ENCODE measurements at places on chromosomes 7 and 10.

- DNase-seq, result no peak
Observed at GRCh38 chr10:125592897-125593296, 90.1 kb downstream of the TEX36 start.

DNA sequence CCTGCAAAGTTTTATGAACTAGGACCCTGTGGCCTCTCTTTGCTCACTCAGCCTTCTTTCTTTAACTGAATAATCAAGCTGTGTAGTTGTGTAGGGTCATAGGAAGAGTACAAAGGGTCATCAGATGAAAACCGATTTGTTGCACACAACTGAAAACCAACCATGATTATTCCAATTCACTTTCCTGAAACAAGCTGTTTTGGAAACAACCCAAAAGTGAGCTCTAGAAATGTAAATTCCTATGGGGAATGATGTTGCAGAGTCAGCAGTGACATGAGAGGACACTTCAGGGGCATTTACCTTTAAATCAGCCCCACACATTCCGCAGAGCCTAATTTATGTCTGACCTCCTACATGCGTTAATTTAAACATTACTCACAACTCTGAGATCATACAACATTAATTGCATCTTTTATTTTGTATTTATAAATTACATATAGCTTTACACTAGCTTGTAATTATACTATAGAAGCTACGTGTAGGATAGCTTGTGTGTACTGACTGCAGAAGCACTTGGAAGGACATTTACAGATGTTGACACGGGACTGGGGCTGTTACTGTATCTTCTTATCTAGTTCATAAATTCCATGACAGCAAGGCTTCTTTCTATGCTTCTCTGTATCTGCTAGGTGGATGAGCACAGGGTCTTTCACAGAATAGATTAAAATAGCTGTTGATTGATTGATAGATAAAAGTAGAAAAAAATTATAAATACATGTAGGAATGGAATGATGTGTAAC lies 139.9 kb upstream of the AKR1E2 start:
- DNase-seq, result no peak

DNA sequence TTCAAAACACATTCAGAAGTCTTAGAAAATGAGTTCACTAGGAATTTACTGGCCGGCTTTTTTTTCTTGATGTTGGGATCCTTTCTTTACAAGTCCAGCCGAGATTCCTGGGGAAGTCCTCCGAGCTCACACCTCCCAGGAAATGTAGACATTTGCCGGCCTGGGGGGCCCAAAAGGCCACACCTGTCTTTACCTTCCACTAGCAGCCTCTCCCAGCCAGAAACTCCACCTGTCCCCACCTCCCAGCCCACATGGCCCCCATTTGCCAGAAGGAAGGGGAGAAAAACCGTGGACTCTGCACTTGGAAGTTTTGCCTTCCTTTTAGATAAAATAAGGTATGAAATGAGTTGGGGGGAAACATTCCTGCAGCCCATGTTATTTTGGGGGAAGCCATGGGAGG lies 27.6 kb upstream of the EMX2 start:
- no peak for DNase-seq

DNA sequence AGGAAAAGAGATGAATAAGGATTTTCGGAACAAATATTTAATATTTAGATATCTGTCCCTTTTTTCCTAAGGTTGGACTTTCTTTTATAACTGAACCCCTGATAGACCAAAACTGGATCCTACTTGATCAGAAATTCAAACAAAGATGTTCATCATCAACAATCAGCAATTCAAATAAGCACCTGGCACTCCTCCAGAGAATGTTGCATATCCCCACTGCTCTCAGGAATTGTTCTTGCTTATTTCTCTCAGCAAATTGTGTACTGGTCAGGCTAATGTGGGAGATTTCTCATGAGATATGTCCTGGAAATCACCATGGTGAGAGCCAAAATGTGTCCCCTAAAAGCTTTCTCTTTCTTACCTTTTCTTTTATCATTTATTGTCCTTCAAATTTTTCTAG lies 40.3 kb upstream of the LHFPL3 start:
- DNase-seq, result no peak

DNA sequence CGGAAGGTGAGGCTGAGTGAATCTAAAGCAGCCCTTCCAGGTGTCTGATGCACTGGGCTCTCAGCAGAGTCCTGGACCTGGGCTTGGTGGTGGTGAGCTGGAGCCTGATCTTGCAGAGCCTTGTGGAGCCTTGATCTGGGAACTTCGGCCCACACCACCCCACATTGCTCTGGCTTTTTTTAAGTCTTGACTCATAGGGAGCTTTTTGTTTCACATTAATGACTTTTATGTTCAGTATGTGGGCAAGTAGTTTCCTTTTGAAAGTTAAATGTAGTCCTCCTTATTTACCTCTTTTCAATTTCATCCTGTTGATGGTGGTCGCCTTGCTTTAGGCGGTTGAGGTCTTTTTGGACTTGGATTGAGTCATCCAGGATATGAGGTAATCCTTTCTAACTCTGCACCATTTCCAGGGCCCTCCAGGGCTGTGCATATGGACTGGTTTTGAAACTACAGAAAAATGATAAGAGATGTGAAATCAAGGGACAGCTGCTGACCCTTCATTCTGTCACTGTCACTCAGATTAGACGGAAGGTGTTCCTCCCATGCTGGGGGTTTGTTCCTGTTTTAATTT lies 2.9 kb upstream of the NRAP start:
- no peak for DNase-seq

DNA sequence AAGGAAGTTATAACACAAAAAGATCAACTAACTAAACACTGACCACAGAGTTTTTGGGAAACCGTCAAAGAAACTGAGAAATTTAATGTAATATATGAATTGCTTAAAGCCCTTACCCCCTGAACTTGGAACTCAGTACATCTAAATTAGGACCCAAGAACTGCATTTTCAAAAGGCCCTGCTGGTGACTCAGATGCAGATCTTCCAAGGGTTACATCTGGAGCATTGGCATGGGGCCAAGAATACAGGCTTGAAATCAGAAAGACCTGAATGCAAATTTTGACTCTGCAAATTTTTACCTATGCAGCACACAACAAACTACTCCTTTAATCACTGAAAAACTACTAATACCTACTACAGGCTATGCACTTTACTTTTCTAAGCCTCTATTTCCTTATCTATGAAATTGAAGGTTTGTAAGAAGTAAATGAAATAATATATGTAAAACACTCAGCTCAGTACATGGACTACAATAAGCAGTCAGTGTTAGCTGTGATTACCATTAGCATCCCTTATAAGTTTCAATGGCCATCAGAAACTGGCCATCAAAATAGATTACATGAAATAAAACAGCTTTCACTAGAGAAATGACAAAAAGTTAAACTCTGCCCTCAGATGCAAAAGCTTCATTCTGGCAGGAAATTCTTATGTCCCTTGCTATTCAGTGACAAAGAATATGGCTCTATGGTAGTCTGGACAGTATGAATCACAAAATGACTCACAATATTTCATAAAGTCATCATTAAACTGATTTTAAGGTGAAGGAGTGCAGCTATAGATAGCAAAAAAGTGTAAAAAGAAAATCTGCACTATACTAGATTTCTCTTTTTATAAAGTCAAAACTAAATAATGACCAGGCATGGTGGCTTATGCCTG lies 43.6 kb downstream of the NSUN6 start:
- DNase-seq, result peak; percentile 66

DNA sequence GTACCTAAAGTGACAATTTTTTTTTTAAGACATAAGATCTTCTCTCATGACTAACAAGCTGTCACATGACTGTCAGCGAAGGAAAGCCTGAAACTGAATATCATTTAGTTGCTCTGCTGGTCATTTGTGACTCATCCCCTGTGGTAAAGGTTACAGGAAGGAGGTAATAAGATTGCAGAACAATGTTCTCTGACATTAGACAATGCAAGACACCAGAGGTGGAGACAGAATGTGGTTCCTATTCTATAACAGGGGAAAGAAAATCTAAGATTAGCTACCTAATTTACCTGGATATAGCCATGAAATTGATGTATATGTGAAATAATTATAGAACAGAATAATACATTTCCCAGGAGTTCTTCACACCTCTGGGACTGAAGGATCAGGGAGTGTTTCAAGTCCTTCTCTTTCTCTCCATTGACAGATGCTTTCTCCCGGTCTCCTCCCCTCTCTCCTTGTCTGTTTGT lies 47.7 kb downstream of the LRGUK start:
- peak; percentile 17 for DNase-seq

DNA sequence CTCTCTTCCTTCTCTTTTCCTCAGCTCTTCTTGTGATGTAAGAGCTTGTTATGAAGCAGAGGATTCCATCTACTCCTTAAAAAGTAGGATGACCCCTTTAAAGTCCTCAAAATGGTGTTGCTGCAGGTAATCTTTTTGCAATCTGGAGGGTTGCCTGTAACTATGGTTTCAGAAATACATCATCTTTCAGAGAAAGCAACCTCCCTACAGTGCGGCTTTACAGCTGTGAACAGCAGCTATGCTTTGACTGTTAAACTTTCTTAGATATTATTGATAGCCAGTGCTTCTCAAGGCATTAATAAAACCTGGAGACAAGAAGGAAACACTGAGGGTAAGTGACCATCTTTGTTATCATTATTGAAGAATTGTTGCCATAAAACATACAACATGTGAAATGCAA lies 86.6 kb upstream of the MDFIC start:
- DNase-seq, result no peak

- no peak for DNase-seq
Observed at GRCh38 chr10:36423821-36424248, 701.6 kb upstream of the ANKRD30A start.

DNA sequence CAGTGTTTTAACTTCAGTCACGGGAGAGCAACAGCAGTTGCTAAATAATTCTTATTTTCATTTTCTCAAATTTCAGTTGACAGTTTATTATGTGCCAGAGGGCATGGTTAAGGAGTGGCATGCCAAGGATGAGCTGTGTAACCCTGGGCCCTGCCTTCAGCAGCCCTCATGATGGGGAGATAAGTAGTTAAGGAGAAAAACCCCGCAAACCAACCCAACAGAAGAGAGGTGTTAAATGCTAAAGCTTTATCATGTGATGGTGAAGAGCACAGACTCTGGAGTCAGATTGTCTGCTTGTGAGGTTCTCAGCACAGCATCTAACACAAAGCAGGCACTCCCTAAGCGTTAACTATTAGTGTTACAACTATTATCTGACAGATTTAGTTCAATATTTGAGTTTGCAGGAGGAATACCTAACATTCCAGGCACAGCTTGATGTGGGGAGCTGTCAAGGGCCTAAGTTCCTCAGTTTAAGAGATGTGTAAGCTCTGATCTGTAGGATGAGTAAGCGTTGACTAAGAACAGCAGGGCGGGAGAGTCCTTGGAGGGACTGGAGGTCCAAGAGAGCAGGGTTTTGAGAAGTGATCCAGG lies 29.6 kb downstream of the STAM start:
- peak; percentile 85 for DNase-seq

DNA sequence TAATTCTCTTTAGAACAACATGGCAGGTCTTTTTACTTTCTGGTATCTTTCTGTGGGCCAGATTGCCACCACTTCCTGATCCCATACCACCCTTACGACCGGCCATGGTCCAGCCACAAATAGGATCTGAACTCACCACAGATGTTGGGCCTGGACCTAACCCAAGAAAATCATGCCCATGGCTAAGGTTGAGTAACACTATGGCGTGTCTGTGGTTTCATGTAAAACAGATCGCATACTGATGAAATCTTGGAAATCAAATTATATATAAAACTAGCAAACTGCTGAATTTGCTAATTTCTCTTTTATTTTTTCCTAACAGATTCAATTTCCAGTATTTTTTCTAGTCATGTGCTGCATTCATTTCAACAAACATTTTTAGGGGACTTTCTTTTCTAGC lies 77.2 kb downstream of the CH25H start:
- no peak for DNase-seq

DNA sequence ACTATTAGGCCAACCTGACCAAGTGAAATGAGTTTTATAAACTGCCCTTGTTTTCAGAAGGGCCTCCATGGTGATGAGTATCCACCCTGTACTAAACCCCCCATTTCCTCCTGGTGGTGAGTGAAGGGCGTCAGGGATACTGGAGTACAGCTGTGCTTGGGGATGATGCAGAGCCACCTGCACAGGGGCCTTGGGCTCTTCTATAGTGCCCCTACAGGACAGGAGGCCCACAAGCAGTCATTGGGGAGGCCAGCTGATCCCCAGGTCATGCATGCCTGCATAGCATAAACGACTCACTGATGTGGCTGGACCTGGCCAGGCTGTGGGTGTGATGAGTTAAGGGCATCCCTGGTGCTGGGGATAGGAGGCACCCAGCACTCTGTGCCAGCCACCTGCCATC lies 114.1 kb upstream of the CELF2 start:
- DNase-seq, result no peak

DNA sequence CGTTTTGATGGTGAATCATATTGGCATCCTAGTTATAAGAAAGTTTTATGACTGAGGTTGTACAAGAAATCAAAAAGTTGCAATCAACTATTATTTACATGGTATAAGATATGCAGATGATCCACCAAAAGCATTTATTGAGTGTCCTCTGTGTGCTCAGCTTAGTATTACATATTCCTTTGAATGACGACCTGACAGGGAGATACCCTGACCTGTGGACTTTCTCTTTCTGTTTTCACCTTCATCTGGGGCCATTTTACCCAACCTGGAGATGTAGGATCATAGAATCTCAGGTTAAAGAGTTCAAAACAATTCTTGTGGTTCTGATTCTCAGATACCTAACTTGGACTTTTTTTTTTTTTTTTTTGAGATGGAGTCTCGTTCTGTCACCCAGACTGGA lies 269.1 kb upstream of the SORCS1 start:
- DNase-seq, result no peak

GRCh38 chr7:53446170-53446569 lies 410.7 kb downstream of the POM121L12 start:
- no peak for DNase-seq

DNA sequence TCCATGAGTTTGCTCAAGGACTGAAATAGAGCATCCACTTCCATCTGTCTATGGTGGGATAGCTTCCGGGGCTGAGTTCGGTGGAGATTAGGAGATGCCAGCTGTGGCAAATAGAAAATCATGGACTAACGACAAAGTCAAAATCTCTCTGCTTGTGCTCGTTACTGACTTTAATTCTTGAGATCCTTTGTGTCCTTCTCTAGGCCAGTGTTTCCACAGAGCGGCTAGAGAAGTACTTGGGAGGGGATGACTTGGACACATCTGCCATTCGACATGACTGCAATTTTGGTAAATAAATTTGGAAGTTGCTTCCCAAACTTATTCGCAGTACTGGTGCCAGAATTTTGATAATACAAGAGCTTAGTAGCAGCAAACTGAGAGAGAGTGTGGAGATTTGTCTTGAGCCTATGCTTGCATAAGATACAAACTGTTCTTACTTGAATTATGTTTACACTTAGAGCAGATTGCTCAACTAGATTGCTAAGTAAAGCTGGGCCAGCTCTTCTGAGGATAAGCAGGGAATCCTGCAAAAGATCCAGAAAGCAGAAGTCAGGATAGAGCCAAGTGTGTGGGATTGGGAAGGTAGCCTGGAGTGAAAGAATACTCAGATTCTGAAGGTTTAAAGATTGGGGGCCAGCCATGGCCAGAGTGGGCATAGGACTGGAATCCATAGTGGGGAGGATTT lies 27.6 kb downstream of the ABCC2 start:
- DNase-seq, result no peak

All from fibroblast of skin of left biceps (primary cell).